ENCODE measurements at places on chromosomes 16 and 17.

- no peak for DNase-seq
These were observed 5.7 kb downstream of the HOXB2 start for GRCh38 chr17:48539177-48539576.

DNA sequence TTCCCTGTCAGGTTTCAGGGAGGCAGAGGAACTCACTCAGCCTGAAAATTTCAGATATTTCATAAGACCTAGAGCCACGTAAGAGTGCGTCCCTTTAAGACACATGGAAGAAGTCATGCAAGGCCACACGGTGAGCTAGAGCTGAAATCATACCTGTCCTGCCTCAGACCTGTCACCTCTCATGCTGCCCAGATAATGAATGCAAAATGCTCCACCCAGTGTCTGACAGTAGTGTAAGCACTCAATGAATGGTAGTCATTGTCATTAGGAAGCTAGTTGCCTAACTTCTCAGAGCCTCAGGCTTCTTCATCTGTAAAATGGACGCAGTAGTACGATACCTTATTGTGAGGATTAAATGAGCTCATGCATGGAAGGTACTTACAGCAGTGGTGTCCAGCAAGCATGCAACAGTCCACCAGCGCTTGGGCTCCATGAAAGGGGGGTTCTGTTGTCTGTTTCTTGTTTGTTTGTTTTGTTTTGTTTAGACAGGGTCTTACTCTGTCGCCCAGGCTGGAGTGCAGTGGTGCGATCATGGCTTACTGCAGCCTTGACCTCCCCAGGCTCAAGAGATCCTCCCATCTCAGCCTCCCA, 60.7 kb downstream of the WSB1 start:
- no peak for DNase-seq

DNA sequence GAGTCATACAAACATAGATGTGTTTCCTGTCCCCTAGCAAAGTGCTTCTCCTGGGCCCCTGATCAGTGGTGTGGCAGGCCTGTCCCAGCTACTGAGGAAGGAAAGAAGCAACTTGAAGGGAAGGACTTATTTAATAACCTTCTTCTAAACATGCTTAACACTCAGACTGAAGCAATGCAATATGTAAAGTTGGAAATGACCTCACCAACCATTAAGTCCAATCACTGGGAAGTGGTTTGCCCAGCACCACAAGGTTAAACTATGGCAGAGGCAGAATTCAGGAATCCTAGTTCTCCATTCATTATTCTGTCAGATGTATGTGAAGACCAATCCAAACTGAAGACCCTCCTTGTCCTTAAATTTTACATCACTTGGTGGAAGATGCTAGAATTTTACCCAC, 39.1 kb downstream of the CENPV start:
- DNase-seq, result no peak

GRCh38 chr16:46612121-46612520, 9.1 kb downstream of the SHCBP1 start:
- DNase-seq, result no peak

DNA sequence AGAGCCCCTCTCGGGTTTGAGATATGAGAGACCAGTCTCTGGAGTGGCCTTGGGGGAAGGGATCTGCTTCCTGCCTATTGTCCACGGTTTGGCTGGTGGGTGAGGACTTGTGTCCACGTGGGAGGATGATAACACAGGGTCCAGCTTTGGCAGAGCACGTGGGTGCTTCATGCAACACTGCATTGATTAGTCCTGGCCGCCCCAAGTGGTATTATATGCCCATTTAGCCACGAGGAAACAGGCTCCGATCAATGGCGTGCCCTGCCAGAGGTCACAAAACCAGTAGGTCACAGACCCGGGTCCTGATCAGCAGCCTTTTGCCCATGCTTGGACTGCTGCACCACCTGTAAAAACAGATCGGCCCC, 141.6 kb downstream of the RGS9 start:
- DNase-seq, result no peak

DNA sequence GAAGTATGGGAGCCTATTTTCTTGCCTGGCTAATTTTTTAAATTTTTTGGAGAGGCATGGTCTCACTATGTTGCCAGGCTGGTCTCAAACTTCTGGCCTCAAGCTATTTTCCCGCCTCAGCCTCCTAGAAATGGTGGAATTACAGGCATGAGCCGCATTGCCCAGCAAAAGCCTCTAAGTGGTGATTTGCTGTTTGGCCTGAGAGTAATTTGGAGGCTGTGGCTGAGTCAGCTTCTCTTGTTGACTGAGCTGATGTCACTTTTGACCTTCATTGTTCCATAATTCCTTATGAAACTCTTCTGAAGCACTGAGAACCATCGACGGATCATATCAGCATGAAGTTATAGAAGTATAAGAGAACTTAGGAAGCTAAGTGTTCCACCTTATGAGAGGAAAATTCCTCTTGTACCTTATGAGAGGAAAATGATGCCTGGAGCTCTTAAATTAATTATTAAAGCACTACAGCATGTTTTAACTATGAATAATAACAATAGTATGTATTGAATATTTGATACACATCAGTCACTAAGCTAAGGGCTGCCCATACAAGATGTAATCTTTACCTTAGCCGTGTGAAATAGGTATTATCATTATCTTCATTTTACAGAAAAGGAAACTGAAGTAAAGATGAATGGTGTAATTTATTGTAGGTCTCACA, 220.8 kb upstream of the MON1B start:
- DNase-seq, result no peak

GRCh38 chr17:3558603-3559269, 1.1 kb upstream of the TRPV3 start:
- peak; percentile 39 for DNase-seq

GRCh38 chr17:31249835-31250141, 47.3 kb downstream of the OMG start:
- no peak for DNase-seq

GRCh38 chr17:67359960-67360791, 6.2 kb downstream of the PSMD12 start:
- peak; percentile 29 for DNase-seq

GRCh38 chr16:89552913-89553312, 7.6 kb upstream of the RPL13 start:
- DNase-seq, result no peak

GRCh38 chr16:68297908-68298307, 12.8 kb downstream of the SLC7A6OS start:
- DNase-seq, result no peak

DNA sequence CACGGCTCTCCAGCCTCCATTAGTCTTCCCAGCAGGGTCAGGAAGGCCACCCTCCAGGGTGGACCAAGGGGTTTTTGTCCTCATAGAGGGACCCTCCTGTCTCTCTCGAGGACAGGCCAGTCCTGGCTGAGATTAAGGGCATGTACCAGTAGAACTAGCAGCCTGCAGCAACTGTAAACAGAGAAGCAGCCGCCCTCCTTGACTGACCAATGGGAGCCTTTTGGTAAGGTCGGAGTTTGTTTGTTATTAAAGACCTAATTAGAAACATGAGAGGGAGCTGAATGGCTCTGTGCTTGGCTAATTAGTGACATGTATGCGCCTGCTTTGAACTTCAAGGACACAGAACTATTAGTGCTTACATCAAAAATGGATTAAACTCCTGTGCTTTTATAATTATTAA, 80.0 kb downstream of the CCDC182 start:
- DNase-seq, result no peak

GRCh38 chr17:32104158-32104557, 38.1 kb upstream of the RHOT1 start:
- no peak for DNase-seq

- no peak for DNase-seq
These were observed 58.0 kb downstream of the ASIC2 start for GRCh38 chr17:33234930-33235685.

- DNase-seq, result no peak
These were observed 117.9 kb downstream of the SPACA3 start for GRCh38 chr17:33109336-33110072.

Data from stimulated activated CD4-positive, alpha-beta T cell treated with anti-CD3 and anti-CD28 coated beads, Interleukin-4, amount 100 ng/mL, for 1 hour (primary cell).